ENCODE measurements at places on chromosomes 1 and 21.

DNA sequence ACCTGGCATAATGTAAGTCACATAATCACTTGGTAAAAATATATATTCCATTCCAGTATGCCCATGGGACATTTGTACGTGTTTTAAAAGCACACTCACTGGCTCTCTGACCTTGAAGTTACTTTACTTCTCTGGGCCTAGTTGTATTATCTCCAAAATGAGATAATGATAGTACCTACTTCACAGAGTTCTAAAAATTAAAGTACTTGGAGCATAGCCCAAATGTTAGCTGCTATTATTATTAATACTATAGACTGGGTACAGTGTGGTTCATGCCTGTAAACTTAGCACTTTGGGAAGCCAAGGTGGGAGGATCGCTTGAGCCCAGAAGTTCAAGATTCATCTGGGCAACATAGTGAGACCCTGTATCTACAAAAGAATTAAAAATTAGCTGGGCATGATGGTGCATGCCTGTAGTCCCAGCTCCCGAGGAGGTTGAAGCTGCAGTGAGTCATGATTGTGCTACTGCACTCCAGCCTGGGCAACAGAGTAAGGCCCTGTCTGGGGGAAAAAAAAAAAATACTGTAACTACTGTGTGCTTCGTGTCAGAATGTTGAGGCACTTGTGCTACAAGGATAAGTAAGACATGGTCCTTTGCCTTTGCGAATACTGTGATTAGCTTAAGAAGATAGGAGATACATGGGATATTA, 45.7 kb downstream of the TDRD5 start:
- DNase-seq: no peak

- DNase-seq: no peak
Measured at GRCh38 chr1:186188736-186189135, 186.3 kb downstream of the TPR start.

GRCh38 chr1:58654322-58654721, 45.5 kb downstream of the MYSM1 start:
- no peak for DNase-seq

DNA sequence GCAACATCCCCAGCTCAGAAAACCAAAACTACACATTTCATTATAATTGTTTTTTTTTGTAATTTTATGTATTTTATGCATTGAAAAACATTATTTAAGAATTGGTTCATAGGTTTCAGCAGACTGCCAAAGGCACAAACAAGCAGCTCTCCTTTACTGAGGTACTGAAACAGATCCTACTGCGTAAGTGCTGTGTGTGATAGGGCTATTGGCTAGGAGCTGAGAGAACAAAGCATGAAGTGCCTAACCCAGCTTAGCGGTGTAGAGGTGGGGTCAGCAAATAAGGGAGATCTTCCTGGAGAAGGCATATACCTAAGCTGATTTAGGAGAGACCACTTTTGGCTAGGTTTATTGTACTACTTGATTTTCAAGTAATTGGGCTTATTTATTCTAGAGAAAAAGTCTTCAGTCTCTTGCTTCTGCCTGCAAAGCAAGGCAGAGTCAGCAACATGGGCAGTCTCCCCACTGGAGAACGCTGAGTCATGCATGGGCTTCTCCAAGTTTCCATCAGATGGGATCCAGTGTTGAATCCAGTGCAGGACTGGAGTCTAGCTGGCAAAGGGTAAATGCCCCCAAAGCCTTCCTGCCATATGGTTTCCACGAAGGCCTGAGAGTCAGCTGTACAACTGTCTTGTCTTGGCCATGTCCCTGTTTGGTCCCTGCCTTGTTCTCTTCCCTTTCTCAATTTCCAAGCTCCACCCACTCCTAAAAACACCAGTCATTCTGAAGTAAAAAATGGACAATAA, 18.0 kb upstream of the YTHDF2 start:
- no peak for DNase-seq

DNA sequence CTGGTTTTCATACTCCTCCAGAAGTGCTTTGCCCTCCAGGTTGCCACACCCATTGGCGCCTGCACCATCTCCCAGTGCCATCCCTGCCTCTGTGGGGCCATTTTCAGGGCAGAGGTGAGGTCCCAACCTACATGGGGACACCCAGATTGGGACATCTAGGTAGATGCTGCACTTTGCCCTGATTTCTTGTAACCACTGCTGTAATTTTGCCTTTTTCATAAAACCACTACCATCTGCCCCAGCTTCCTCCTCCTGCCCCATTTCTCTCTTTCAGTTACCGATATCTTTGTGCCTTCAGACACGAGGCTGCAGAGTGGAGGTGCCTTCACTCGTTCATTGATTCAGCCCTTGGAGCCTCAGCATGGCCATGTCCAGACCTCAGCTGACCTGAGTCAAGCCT, 21.4 kb downstream of the FAAH start:
- no peak for DNase-seq

DNA sequence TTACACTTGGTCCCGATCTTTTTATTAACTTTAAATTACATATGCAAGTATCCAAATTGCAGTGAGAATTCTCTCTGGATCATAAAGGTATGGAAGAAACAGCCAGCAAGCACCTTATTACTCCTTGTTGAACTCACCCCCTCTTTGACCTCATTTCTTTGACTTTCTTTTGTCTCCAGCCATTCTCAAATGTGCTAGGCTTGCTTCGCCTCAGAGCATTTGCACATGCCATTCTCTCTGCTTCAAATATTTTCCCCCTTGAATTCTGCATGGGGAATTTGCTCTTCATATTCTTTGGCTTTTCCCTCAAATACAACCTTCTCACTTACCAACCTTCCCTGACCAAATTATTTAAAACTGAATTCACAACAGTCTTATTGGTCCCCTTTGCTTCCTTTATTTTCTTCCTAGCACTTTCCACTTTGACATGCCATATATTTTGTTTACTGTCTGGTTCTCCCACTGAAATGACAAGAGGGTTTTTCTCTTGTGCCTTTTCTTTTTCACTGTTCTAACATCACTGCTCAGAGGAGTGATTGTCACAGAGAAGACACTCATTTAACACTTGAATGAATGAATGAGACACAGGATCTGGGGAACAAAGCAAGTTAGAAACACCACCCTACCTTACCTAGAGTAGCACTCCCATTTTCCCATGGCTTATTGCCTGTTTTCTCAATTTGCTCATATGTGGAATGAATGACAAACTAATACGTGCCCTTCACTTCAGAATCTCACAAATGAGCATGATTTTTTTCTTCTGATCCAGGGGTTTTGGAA, 1.4 kb upstream of the PGBD2 start:
- no peak for DNase-seq

DNA sequence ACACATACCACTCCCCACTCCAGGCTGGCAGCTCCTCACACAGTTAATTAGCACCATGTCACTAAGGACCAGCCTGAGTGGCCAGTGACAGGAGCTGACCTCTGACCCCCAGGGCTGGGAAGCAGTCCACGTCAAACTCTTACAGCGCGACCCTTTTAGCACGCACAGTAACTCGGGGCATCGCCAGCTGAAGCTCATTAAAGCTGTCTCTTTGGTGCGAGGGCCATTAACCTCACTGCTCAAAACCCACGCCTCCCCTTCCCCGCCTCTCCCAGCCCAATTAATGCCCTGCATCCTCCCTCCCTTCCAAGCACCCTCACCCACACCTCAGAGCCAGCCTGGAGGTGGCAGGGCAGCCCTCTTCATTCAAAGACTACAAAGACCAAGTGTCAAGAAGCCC, 31.7 kb downstream of the DMAP1 start:
- no peak for DNase-seq

- DNase-seq: peak; percentile 27
Measured at GRCh38 chr21:36756527-36756926, 57.6 kb downstream of the SIM2 start.

GRCh38 chr1:202807926-202808757, at the start of gene KDM5B:
Gene KDM5B, minus strand, starts transcription at chr1:202808421. Its CDS starts 116 bp downstream, at chr1:202808305.
- DNase-seq: peak; percentile 61

DNA sequence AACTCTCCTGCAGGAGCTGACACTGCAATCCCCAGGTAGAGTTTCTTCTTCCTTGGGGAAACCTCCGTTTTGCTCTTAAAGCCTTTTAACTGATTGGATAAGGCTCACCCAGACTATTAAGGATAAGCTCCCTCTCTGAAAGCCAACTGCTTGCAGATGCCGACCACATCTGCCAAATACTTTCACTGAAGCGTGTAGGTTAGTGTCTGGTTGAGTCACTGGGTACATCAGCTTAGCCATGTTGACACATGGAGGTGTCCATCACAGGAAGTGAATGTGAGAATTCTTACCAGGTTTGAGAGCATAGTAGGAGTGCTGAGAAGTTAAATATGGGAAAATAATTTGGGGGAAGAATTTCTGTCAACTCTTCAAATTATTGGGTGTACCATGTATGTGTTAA, 202.0 kb downstream of the AJAP1 start:
- DNase-seq: no peak

GRCh38 chr1:145695821-145696629, 11.1 kb downstream of the PDZK1 start:
- DNase-seq: peak; percentile 59

GRCh38 chr1:113391649-113392271, 1.4 kb downstream of the MAGI3 start:
- no peak for DNase-seq

DNA sequence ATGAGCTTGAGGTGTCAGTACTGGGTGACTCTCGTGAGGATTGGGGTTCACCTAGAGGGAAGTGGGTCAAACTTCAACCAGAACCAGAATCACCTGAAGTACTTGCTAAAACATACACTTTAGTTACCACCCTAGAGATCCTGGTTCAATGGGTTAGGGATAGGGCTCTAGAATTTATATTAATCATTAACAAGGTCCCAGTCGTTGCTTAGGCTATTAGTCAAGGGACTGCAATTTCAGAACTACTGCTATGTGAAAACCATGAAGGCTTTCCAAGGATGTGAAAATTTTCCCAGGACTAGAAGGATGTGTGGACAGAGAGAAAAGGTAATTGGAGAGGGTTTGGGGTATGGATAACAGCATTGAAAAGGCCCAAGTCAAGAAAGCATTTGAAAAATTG, 162.6 kb downstream of the GRIK1 start:
- no peak for DNase-seq

GRCh38 chr1:176462674-176463378, at the start of gene PAPPA2:
Gene PAPPA2, plus strand, starts transcription at chr1:176463175. Its CDS starts 93,148 bp downstream, at chr1:176556323.
- DNase-seq: no peak

DNA sequence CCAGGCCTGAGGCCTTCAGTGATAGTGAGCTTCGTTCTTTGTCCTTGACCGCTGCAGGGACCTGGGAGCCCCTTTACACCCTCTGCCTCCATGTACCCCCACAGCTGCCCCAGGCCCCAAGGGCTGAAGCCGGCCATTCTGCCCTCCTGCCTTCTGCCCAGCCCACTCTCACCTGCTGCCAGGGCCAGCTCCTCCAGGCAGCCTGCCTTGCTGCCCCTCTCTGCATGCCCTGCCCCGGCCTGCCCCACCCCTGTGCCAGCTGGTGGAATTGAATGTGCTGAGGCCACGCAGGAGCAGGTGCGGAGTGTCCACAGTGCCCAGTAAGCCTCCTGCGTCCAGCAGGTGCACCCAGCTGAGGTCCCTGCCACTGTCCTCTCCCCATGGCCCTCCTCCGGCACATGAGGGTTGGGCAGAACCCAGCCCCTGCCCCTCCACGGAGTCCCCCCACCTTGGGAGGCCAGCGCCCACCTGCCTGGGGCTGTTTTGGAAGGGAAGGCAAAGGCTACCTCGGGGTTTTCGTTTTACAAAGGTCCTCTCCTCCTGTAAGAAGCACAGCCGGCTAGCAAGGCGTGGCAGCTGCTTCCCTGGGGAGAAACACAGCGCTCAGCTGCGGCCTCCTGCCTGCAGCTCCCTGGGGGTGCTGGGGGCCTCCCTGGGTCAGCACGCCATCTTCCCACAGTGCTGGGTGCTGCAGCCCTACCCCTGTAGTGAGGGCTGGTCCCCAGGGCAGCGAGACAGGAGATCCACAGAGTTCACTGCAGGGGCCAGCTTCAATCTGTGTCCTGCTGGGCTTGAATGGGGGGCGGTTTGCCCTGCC, 21.0 kb downstream of the MMEL1 start:
- DNase-seq: no peak

- DNase-seq: peak; percentile 87
Measured at GRCh38 chr1:178277793-178278530, 184.1 kb downstream of the RASAL2 start.

GRCh38 chr1:162562470-162562828, 927 bp downstream of the UAP1 start:
- DNase-seq: no peak

GRCh38 chr1:241406421-241406820, 49.4 kb upstream of the RGS7 start:
- DNase-seq: no peak

DNA sequence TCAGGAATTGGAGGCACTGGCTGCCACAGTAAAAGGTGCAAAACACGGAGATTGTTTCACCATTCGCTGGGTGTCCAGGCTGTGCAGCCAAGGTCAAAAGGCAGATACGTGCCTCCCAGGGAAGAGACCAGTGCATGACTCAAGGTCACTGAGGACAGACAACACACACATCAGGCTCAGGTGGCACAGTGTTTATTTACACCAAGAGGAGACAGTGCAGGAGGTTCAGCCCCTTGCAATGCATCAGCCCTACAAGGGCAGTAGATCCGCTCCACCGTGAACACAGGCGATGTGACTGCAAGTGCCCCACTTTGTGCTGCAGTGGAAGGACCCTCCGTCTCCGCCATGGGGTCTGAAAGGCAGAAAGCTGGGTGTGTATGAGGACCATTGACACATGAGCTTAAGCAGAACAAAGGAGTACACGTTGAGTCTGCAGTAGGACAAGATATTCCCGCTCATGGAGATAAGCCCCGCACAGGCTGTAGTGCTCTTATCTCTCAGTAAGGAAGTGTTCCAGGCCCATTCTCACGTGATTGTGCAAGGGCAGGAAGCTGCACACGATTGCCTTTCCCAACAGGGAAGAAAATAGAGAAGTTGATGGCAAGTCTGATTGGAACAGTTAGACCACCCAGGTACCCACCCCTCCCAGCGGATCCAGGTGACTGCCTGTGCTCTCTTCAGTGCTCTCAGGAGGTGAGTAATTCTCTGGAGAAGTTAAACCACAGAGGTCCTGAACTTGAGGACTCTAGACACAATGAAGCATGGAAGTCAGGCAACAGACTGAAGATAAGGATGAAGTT, 37.5 kb upstream of the QSOX1 start:
- peak; percentile 69 for DNase-seq

DNA sequence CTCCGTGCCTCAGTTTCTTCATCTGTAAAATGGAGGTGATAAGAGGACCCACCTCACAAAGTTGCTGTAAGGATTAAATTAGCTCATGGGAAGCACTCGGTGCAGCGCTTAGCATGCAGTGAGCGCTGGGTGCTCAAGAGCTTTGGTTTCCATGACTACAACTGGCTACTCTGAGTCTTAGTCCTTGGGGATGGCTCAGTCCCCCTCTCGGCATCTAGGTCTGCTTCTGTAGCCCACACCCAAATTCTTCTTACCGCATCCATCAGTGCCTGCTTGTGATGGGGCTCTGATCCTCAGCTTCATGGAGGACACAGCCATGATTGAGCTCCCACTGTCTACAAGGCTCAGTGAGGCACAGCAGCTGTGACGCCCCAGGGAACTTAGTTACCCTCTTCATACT, 159.0 kb downstream of the ACTL8 start:
- DNase-seq: no peak

- DNase-seq: no peak
Measured at GRCh38 chr1:54273092-54273794, 73.3 kb downstream of the MRPL37 start.

Data from KBM-7 (cell line).